HT-29 (cell line): ENCODE measurements at places on chromosomes 1 and 21. TPM values are rescaled to one million over a fixed set of nuclear protein-coding genes. Genes with fewer than 3 reads are reported as not detected.

NBPF6 gene
- total RNA-seq, result not detected in 2 replicates

LMX1A gene
- not detected in 2 replicates for total RNA-seq

TCHH gene
- 0.03 TPM in 1 of 2 replicates, not detected in the other for total RNA-seq

CCDC28B gene
- total RNA-seq, result 9.5 and 12.3 TPM in 2 replicates

GRCh38 chr1:6770751-6771440, 14.4 kb upstream of the CAMTA1 start:
- DNase-seq, result no peak

DNA sequence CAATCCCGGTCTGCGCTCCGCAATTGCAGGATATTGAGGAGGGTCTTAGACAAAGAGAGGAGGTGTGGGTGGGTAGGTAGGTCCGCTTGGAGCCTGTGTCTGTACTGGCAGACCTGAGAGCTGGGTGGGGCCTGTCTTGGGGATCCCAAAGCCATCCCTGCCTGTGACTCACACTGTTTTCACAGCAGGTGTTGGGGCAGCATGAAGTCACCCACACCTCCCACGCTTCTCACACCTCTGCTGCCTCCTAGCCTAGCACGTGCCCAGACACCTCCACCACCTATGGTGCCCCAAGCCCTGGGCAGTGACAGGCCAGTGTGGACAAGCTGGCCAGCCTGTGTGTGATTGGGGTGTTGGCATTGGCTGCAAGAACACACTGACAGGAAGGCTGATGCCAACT, 65.7 kb upstream of the ECE1 start:
- DNase-seq, result no peak

GRCh38 chr1:219783605-219784235, 144.6 kb downstream of the SLC30A10 start:
- DNase-seq, result no peak

DNA sequence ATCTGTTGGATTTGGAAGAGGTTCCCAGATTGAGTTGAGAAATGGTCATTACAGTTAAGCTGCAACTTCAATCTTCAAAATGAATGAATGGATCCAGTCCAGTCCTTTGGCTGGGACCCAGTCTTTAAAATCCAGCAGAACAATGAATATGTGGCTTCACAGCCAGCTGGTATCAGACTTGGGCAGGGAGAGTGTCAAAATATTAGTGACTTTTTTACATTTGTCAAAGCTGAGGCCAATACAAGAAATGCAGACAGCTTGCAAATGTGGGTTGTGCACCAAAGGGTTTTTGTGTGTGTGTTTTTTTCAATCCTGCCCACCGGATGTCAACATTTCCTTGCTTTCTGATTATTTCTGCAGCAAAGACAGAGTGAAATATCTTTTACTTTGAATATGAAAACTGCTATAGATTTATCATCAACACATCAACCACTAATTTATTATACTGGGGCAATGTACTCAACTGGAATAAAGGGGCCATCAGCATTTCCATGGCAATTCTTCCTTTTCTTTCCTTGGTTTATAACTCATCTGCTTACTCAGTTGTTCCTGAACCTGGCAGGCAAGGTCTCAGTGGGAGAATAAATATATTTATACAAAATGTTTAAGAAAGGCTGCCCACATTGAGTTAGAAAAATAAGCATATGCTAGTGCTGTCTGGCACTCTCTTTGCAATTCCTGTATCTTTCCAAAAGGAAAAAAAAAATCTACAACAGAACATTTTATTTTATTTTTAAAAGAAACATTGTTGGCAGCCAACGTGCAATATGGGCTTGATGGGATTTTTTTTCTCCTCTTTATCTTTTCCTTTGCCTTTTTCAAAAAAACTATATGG, 491.6 kb upstream of the C1orf87 start:
- DNase-seq, result no peak
